Epithelial cell of prostate (primary cell): ENCODE measurements at places on chromosomes 6 and 20.

DNA sequence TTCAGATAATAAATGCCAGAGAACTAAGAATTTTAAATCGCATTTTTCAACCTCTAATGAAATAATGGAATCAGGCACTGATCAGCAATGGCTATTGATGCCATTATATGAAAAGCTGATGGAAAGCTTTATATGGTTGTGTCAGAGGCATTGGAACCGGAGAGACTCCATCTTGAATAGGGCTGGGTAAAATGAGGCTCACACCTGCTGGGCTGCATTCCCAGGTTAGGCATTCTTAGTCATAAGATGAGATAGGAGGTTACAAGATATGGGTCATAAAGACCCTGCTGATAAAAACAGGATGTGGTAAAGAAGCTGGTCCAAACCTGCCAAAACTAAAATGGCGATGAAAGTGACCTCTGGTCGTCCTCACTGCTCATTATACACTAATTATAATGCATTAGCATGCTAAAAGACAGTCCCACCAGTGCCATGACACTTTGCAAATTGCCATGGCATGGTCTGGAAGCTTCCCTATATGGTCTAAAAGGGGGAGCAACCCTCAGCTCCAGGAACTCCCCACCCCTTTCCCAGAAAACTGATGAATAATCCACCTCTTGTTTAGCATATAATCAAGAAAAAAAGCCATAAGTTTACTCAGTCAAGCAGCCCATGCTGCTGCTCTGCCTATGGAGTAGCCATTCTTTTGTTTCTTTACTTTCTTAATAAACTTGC lies 40.2 kb upstream of the CD83 start:
- no peak for DNase-seq

- no peak for DNase-seq
Measured at GRCh38 chr6:130396722-130397121, 30.9 kb downstream of the TMEM200A start.

DNA sequence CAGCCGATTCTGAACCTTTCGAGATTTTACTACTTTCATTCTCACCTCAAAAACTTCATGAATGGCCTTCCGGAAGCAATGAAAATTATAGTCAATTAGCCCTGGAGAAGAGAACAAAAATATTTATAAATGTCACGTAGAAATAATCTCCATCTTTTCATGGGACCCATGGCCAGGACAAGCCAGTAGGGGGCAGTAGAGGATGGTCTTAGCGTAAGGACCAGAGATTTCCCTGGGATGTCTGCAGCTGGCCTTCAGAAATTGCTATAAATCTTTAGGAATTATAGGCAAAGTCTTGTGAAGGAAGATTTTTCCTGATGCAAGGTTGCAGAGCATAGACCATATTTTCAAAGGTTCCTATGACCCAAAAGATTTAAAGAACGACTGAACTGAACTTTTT lies 15.6 kb upstream of the UBE2J1 start:
- no peak for DNase-seq

- no peak for DNase-seq
Measured at GRCh38 chr20:1806456-1806855, 88.8 kb upstream of the SIRPA start.

GRCh38 chr20:33897313-33897912 lies 86.3 kb downstream of the CHMP4B start:
- DNase-seq = no peak

DNA sequence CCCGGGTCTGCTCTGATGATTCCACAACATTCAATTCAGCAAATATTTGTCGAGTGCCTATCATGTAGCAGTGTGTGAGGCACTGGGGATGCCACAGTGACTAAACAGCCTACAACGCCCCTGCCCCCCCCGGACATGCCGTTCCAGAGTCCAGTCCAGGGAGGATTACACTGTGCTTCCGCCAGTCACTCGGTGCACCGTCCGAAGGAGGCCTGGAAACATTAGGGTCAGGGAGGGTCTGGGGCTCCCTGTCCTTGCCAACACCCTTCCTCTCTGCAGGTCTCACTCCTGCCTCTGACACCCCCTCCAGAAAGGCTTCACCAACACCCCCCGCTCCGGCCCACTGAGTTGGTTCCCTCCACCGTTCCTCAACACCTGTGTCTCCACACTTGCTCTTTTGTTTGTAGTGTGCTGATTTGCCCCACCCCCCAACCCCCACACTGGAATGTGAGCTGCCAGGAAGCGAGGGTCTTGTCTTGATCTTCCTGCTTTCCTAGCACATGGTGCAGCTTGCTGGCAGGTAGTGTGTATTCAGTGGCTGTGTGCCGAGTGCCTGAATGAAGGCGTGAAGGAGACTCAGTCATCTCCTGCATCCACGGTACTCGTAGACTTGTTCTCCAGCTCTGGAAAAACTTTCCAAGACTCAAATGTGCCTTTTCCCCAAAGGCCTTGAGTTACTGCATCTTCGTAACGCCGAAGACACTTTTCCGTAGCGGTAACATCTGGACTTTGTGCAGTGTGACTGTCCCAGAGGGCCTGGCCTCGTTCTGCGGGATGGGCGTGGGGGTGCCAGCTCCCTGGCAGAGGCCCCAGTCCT lies 150.4 kb downstream of the ZDHHC14 start:
- DNase-seq = no peak

GRCh38 chr6:135173242-135173988 lies 7.7 kb upstream of the MYB start:
- no peak for DNase-seq
